ENCODE measurements at places on chromosomes 5 and 9.

- peak; percentile 86 for DNase-seq
Observed at GRCh38 chr5:472656-473550, 29.9 kb downstream of the EXOC3 start.

GRCh38 chr9:16817002-16817401, 53.5 kb downstream of the BNC2 start:
- no peak for DNase-seq

GRCh38 chr5:139462586-139463276, at the start of gene ECSCR:
Gene ECSCR (minus strand): TSS chr5:139462743. CDS start chr5:139462670, 73 bp downstream.
- DNase-seq: no peak

DNA sequence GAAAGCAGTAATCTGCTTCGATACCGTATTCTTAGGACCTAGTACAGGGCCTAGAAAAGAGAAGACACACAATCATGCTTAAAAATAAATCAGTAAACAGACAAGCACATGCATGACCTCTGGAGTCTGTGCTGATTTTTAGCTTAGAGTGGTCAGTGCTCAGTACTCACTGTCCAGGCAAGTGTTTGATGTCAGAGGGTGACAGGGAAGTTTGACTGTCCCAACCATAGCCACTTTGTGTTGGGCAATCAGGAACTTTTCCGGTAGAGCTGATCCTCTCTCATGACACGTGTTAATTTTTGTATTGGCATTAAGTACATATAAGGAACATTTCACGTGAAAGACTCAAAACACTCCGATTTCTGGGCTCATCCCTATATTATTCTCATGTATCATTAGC, 464.7 kb upstream of the KLF4 start:
- no peak for DNase-seq

All from activated naive CD4-positive, alpha-beta T cell treated with anti-CD3 and anti-CD28 coated beads for 36 hours (primary cell).